ENCODE measurements at places on chromosomes 6 and 20.

DNA sequence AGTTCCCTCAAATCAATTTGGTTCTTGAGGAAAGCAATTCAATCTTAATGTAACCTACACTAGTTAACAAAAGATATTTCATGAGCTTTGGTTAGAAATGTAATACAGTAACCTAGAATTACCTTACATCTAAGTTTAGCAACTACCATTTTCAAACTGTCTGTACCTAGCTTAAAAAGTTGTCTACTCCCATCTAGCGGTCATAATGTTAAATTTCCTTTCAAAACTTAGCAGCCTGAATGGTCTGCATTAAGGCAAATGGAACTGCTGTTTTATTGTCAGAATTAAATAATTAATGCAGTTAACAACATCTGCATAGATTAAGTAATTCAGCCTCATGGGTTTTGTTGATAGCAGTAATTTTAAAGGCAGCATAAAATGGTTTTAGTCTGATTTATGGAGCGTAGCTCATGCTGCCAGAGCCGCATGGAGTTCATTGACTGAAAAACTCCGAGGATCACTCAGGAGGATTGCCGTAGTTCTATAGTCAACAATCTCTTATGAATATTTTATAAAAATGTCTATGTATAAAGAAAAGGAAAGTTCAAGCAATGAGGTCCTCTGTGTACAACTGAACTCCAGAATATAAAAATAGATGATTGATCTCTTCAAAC lies 485.4 kb upstream of the MANEA start:
- DNase-seq: no peak

- DNase-seq: no peak
Observed at GRCh38 chr6:112286500-112287144, 32.3 kb upstream of the LAMA4 start.

DNA sequence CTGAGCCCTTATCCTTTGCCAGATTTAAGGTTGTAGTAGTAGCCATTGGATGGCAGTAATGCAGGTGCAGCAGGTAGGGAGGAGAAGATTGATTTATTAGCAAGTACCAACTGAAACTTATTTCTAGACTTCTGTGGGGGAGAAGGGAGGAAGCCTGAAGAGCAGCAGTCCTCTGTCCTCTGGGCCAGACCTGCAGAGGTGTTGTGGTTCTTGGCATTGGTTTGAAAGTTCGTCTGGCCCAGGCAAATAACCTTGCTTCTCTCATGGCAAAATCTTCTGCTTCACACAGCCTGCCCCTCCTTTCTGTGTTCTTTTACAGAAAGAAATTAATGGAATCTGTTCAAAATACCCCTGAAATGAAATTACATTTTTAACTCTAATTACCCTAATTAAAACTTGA lies 24.5 kb downstream of the RALY start:
- no peak for DNase-seq

- no peak for DNase-seq
Observed at GRCh38 chr6:164409309-164410009, 899.9 kb downstream of the C6orf118 start.

GRCh38 chr6:133889557-133890403 lies 867 bp downstream of the TCF21 start:
- no peak for DNase-seq

- DNase-seq: peak; percentile 35
Observed at GRCh38 chr20:2873747-2874041, 413 bp downstream of the PTPRA start.

GRCh38 chr6:52217761-52218160 lies 26.5 kb downstream of the IL17F start:
- no peak for DNase-seq

DNA sequence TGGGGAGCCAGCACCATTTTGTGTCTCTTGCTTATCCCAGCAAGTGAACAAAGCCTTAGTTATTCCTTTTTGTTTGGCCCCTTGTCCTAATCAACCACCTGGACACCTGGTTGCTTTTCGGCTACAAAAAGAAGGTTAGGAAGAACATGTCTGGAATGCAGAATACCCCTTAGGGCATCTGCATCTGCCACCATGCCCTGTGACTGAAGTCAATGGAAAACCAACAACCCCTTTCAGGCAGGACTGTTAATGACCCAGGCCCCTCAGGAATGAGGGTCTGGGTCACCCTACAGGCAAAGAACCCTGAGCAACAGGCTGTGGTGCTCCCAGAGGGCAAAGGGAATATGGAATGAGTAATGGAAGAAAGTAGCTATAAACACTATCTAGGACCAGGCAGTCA lies 78.5 kb downstream of the PDE10A start:
- no peak for DNase-seq

GRCh38 chr6:166852451-166852975 lies 103.8 kb downstream of the RNASET2 start:
- no peak for DNase-seq

DNA sequence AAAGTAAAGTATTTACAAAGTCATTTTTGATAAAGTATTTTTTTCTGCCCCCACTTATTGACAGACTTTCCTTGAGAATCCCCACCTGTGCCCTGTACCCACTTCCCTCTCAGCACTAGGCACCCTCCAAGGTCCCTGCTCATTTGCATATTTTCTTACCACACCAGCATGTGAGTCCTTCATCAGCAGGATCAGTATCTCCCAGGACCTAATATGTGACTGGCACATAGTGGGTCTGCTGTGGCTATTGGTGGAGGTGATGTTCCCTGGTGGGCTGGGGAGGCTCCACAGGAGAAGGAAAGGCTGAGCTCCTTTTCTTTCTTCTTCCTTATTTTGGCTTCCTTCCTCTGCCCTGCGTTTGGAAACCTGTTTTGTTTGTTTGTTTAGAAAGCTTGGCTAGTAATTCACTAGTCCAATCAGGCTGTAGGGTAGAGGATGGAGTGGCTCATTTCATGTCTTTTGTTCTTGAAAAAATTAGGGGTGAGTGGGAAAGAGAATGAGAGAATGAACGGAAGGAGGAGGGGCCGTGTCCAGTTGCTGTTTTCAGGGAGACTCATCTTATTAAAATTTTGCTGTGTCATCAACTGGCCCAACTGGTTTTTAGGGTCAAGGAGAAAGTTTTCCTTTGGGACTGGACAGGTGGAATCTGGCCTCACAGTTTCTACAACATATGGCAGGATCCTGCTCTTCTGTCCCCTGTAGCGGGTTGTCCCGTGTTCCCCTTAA lies 2.8 kb upstream of the RNF24 start:
- DNase-seq: no peak

GRCh38 chr20:2446845-2447244 lies 23.7 kb downstream of the SNRPB start:
- no peak for DNase-seq

GRCh38 chr20:23290761-23291574 lies 59.6 kb upstream of the NXT1 start:
- no peak for DNase-seq

DNA sequence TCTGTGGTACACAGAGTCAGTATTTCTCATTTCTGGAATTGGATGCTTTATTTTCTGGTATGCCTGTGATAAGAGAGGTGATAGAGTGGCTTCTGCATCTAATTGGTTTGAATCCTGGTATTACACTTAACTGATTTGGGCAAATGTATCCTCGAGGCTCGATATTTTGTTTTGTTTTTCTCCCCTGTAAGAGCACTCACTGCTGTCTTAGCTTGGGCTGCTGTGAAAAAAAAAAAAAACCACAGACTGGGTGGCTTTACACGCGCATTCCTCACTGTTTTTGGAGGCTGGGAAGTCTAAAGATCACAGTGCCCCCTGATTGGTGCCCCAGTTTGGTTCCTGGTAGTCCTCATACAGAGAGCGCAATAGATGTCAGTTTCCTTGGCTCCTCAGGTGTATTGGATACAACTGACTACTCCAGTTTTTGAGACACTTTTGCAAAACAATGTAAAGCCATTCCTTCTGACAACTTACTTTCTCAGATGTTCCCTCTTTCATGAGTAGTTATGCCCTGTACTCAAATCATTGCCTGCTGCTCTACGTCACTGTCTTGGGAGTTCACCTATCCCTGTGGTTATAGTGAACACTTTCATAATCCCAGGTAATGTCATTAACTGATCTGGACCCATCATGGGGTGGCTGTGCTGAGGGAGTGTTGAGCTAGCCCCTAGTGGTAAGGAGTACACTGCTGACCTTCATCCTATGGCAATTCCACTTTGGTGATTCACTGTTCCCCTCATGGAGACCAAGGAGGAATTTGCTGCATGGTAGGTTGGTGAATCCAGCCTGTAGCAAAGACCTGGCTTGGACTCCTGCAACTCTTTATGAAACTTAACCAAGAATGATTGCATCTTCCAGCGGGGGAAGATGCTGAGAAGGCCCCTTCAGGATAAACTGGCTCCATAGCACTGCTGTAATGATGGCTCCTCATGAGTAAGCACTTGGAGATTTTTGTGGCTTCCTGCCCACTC lies 3.5 kb upstream of the ACAT2 start:
- no peak for DNase-seq

DNA sequence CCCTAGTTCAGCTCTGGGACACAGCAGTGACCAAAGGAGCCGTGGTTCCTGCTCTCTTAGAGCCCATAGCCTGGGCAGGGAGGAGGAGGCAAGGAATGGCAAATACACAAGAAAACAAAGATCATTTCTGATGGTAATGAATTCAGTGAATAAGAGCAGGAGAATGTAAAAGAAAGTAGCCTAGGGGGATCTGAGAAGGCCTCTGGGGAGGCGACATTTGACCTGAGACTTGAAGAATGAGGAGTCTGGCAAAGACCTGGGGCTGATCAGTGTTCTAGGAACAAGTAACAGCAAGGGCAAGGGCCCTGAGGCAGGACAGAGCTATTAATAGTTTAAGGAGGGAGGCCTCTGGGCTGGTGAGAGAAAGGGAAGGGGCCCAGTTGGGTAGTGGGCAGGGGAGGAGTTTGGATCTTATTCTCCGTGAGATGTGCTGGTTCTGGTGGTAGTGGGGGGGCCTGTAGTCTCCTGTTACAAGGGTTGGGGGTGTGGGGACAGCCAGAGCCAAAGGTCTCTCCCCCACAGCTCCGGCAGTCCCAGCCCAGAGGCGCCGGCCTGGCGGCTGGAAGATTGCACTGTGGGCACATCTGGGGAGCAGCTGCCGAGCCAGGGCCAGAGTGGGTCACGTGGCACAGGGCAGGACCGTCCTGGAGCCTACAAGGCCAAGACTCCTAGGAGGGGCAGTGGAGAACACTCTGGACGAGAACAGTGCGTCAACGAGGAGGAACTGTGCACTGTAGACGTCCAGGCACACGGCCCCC lies 9.3 kb upstream of the ID1 start:
- DNase-seq: no peak

- no peak for DNase-seq
Observed at GRCh38 chr6:81763968-81764367, 11.5 kb upstream of the TENT5A start.

DNA sequence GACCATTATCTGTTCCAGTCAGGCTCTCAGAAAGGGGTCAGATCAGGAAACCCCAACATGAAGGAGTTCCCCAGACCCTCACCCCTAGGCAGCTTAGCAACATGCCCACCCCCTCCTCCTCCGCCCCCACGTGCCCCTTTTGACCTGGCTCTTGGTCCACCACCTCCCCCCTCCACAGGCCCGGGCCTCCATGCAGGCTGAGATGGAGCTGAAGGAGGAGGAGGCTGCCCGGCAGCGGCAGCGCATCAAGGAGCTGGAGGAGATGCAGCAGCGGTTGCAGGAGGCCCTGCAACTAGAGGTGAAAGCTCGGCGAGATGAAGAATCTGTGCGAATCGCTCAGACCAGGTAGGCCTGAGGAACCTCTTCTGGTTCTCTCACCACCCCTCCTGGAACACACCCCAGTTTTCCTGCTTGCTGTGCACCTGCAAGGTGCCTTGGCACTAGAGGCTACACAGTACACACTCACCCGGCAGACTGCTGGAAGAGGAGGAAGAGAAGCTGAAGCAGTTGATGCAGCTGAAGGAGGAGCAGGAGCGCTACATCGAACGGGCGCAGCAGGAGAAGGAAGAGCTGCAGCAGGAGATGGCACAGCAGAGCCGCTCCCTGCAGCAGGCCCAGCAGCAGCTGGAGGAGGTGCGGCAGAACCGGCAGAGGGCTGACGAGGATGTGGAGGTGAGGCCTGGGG lies 21.9 kb downstream of the DEF6 start:
- no peak for DNase-seq

- no peak for DNase-seq
Observed at GRCh38 chr6:132725947-132726607, 12.2 kb upstream of the VNN1 start.

DNA sequence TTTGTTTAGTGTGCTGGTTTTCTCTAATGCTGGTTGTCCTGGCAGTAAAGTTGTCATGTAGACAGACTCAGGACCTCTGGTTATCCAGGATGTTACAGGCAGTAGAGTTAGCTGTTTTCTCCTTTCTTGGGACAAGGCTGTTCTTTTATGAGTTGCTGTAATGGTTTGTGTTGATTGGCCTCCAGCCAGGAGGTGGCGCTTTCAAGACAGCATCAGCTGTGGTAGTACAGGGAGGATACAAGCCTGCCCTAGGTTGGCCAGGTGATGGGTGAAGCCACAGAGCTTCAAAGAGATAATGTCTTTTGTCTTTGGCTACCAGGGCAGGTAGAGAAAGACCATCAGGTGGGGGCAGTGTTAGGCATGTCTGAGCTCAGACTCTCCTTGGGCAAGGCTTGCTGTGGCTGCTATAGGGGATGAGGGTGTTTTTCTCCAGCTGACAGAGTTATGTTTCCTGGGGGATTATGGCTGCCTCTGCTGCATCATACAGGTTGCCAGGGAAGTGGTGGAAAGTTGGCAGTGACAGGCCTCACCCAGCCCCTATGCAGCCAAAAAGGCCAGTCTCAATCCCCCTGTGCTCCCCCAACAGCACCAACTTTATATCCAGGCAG lies 127.2 kb upstream of the TAB2 start:
- DNase-seq: peak; percentile 45

GRCh38 chr6:169620171-169621130 lies 81.4 kb downstream of the WDR27 start:
- no peak for DNase-seq

- no peak for DNase-seq
Observed at GRCh38 chr20:4883546-4883945, 117.8 kb downstream of the SLC23A2 start.

GRCh38 chr6:151317103-151317994 lies 74.0 kb downstream of the ZBTB2 start:
- DNase-seq: no peak

DNA sequence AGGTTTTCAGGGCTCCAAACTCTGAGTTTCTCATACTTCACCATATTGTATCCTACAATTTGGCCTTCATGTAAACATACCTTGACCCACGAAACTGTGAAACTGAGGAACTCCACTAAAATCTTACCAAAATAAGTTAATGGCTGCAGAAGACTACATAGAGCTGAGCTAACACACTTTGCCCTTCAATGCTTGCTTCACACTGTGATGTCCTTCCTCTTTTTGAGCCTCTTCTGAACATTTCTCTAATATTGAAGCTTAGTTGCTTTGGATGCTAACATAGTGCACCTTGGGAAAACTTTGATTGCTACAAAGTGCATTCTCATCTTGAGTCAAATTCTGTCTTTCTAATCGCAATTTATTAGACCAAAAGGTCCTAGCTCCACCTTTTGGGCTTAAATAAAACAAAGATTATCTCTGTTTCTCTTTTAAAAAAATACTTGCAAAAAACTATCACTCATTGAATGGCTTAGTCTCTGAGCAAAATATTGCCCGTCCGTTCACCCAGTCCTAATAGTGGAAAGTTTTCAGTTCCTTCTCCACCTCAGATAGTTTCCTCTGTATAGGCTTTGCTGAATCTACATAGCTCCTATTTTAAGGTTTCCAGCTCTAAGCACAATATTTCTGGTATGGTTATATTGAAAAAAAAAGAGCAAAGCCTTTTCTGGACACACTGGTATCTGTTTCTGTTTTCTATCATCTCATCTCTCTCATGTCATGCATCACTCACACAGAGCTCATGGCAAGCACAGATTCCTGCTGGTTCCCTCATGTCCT lies 494.6 kb downstream of the RFPL4B start:
- DNase-seq: no peak

- no peak for DNase-seq
Observed at GRCh38 chr20:43320536-43320935, 130.8 kb upstream of the PTPRT start.

Data from activated CD4-positive, alpha-beta T cell treated with anti-CD3 and anti-CD28 coated beads, Interleukin-2, amount 50 U/mL, for 4 hours (primary cell).